ENCODE measurements at places on chromosomes 7 and 10.
A peak's percentile ranks its signal among the peaks of the same experiment; 100 is the strongest.

- DNase-seq: peak; percentile 18
These were observed 538.5 kb downstream of the HTR7 start for GRCh38 chr10:90319188-90319914.

DNA sequence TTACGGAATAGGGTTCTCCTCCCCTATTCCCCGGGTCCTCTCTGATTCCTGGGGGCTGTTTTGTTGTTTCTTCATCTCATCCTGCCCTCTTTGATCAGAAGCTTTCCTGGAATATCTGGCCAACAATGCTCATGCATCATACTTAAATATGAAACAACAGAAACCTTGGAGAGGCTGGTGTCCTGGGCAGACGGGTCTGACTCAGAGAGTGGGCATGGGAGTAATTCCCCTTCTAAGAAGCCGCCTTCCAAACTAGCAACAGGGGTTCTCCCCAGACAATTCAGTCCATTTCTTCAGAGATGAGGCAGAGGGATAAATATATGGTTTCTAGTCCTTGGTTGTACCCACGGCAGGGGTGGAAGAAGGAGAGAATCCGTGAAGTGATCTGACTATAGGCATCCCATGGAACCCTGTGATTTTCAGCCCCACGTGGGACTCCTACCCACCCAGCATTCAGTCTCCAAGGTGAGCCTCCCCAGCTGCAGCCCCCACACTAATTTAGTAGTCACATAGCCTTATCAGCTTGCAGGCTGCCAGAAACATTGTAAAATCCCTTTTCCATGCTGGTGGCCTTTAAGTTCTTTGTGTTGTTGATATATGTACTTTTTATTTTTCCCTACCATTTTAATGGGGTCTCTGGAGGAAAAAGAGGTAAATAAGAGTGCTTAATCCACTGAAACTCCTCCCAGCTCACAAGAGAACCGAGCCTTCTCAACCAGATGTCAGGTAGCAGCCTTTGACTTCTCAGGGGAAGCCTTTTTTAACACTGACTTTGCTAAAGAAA is 119.2 kb downstream of the SFMBT2 start:
- no peak for DNase-seq

- no peak for DNase-seq
These were observed 30.1 kb upstream of the KCNMA1 start for GRCh38 chr10:77667426-77668324.

- no peak for DNase-seq
These were observed 316.4 kb downstream of the RPS24 start for GRCh38 chr10:78349911-78350663.

DNA sequence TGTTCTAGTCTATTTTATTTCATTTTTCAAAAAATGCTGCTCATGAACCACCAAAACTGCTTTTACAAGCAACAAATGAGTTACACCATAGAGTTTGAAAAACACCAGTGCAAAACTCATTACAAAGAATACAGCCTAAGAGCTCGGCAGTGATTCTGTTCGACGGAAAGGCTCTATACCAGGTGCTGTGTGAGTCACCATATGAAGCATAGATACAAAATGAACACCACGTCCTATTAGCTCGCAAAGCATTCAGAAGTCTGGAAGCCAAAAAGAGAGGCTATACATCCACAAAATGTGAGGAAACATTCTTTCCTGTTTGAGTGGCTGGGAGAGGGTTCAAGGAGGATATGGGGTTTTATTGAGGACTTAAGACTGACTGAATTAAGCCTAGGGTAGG is 136.1 kb downstream of the ATE1 start:
- DNase-seq: no peak

DNA sequence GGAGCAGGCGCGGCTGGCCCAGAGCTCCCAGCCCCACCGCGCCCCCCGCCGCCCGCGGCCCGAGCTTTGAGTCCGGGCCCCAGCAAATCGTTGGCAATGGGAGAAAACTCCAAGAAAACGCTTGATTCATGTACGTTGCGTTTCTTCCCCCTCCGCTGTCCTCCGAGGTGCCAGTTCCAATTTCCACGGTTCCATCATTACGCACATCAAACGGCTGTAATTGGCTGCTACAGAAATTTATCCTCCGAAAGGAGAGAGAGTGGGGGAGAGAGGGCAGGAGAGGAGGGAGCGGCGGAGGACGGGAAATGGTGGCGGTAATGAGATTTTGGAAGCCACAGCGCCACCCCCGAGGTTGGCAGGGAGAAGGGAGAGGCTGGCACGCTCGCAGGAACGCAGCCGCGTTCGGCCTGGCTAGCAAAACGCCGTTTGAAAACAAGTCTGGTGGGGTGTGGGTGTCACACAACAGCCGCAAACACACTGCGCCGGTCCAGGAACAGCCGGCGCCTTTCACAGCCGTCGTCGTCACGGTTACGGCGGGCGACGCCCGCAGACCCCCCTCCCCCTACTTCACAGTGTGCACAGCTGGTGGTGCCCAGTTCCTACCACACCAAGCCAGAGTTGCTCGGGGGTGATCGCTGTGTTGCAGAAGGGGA is 57.5 kb downstream of the UNCX start:
- no peak for DNase-seq

DNA sequence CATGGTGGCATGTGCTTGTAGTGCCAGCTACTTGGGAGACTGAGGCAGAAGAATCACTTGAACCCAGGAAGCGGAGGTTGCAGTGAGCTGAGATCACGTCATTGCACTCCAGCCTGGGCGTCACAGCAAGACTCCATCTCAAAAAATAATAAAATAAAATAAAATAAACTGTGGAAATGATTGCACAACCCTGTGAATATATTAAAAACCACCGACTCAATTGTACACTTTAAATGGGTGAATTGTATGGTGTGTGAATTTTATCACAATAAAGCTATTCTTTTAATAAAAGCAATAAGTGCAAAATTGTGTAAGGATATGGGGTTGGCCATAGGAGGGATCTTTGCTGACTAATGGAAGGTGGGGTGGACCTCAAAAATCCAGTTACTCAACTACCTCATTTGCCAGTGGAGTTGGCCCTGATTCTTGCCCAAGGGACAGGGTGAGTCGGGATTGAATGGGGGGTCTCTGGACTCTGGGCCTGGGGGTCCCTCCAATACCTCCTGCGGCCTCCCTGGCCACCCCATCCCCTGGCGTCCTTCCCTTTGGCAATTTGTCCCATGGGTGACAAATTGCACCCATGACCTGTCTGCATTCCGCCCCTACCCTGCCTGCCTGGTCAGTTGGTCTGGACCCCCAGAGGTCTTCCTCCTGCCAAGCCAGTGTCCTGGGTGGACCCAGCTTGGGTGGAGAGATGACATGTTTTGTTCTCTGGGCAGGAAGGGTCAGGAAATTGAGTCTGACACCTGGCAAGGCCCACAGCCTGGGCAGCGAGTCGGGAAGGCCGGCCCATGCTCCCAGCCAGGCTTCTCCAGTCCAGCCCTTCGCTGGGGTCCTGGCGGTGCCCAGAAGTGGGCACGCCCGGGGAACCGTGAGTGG is 61.7 kb upstream of the ELN start:
- DNase-seq: no peak

- no peak for DNase-seq
These were observed 12.8 kb downstream of the NOD1 start for GRCh38 chr7:30465811-30466180.

DNA sequence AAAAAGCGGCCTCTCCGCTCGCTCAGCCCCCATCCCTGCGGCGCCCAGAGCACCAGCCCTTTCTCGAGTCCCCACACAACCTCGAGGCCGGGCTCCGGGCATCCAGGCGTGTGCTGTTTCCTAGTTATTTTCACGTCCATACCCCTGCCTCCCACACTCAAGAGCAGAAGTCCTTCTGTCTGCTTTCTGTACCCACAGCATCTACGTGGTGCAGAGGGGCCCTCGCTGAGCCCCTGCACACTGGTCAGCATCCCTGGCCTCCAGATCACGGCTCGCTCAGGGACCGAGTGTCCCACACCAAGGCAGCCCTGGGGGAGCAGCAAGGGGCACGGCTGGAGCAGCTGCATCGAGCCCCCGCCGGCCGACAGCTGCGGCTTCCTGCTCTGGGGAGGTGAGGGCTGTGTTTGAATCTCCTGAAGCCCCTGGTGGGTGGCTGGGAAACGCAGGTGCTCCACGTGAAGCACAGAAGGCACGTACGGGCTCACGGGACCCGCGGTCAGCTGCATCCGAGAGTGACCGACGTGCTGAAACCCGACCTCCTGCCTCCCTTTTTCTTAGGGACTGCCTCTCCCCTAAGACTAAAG is 333.1 kb downstream of the DNAJB6 start:
- DNase-seq: no peak

DNA sequence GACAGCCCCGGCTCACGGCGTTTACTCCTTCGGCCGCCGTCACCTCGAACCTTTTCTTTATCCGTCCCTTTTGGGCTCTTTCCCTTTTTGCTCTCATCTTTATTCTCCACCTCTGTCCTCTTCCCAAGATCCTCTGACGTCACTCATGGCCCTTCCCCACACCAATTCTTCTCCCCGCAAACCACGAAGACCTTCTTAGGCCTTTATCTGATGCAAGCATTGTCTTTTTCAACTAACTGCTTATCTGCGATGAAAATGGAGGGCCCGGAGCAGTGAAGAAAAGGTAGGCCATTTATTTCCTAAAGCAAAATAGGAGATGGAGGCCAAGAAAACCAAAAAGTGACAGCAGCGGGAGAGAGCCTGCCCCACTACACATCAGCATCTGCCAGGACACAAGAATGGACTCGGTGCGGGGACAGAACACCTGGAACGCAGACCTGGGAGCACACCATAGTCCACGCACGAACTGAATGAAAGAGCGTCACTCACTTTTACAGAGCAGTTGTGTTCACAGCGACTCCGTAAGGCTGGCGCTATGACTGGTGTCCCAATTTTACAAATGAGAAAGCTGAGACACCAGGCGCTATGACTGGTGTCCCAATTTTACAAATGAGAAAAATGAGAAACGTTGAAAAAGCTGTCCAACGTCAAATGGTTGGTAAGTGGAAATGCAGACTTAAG is 45.3 kb downstream of the ZNF777 start:
- no peak for DNase-seq

DNA sequence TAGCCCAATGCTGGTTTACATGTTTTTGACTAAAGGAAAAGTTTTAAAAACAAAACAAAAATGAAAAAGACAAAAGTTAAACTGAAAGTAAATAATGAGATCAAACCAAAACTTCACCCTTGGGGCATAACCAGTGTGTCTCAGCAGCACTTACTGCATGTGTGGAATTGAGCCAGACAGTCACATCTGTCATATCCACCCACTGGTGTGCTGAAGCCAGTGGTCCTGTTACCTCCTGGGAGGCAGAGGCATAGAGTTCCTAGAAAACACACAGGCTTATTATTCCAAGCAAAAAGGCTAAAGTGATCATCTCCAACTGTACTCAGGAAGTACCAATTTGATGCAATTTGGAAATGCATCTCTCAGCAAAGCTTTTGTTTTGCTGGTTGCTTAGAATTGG is 40.4 kb downstream of the ASAH2 start:
- DNase-seq: no peak

DNA sequence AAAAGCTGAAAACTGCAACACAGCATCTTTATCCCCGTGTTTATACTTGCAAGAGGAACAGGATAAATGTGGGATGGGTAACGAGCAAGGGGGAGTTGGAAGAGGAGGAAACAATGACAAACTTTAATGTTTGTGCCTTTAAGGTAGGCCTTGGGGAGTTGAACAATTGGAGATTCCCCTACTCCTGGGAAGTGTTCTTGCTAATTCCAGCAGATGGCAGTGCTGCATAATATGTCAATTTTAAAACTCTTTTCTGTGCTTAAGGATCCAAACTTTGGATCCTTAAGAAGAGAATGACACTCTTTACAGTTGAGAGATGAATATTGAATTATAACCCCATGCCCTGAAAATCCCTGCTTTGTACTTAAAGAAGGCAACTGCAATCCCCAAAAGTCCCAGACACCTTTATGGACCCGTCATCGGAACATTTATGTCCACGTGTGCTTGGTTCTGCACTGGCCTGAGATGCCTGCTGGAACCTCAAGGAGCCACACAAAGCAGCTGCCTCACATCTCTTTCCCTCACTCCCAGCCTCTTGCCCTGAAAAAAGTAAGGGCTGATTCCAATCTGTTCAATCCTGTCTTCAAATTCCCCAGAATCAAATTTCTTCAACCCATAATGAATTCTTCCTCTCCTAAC is 12.0 kb downstream of the IFIT5 start:
- DNase-seq: peak; percentile 44

DNA sequence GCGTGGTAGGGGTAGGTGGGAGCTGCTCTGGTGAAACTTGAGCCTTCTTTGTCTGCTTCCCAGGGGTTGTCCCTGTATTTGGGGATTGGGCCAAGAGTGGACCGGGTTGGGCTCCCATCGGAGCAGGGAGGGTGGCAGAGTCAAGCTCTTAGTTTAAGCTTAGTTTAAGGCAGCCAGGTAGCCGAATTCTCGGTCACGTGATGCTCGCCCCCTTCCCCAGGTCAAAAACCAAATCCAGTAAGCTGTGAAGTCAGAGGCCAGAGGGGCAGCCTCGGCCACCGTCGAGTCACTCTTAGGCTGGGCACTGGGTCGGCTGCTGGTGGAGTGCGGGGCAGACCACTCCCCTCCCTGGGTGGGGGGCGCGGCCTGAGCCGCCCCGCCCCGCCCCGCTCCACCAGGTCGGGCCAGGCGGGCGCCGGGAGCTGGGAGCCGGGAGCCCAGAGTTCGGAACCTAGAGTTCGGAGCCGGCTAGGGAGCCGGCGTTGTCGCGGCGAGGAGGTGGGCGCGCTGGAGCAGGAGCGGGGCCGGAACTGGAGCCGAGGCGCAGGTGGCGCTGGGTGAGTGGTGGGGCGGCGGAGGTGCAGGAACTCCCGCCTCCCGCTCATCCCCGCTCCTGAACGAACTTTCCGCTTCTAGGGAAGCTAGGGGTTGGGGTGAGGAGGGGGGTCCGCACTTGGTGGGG is 2.8 kb upstream of the LZTS2 start:
- peak; percentile 72 for DNase-seq

GRCh38 chr10:71127104-71127503 is 85.3 kb upstream of the UNC5B start:
- DNase-seq: no peak

GRCh38 chr7:119748991-119749390 is 524.0 kb upstream of the KCND2 start:
- DNase-seq: no peak

DNA sequence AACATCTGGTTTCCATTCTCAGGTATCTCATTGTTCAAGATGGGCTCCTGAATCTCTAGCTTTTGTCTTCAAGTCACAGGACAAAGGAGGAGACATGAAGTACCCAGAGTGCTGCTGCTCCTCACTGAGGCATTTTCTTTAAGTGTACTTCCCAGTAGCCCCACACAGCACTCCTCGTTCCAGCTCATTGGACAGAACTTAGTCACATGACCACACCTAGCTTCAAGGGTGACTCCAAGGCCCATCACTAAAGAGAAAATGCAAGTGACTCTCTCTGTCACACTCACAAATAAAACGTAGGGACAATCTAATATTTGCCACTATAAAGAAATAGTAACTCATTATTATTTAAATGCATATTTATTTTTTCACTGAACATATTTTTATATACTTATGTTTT is 58.3 kb upstream of the NEUROD6 start:
- DNase-seq: no peak

- DNase-seq: no peak
These were observed 43.8 kb downstream of the ARL4A start for GRCh38 chr7:12731214-12731656.
